ENCODE measurements at places on chromosomes 13 and 19.

GRCh38 chr13:75220861-75221260, 261.1 kb downstream of the TBC1D4 start:
- no peak for DNase-seq

DNA sequence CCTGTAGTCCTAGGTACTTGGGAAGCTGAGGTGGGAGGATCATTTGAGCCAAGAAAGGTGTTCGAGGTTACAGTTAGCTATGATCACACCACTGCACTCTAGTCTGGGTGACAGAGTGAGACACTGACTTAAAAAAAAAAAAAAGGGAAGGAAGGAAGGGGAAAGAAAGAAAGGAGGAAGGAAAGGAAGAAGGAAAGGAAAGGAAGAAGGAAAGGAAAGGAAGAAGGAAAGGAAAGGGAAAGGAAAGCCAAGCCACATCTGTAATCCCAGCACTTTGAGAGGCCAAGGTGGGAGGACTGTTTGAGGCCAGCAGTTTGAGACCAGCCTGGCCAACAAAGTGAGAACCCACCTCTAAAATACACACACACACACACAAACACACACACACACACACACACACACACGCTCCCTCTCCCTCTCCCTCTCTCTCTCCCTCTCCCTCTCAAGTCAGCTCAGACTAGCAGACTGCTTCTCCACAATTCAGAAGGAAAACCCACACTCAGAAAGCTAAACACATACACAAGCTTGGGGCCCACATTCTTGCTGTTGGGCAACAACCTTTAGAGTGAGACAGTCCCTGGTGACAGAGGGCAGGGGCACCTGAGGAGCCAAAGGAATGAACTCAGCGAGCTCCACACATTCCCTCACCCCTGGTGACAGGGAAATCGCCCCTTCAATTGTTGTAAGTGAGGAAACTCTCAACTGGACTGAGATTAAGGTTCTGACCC, 2.7 kb downstream of the ZNF709 start:
- no peak for DNase-seq

DNA sequence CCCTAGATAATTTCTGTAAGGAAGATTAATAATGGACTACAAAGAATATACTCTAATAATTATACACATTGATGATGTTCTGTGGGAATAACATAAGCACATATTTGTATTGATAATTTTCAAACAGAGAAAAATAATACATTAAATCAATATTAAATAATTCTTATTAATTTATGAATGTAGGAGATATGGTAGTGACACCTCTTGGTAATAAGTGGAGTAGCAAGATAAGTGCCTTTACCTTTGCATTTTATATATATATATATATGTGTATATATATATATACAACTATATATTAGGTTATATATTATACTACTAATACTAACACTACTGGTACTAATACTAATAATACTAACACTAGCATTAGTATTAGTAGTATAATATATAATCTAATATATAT, 905.8 kb downstream of the SLITRK1 start:
- DNase-seq = no peak

- no peak for DNase-seq
These were observed 1560.2 kb downstream of the UQCRFS1 start for GRCh38 chr19:27652796-27653195.

GRCh38 chr13:100815476-100816046, 141.0 kb upstream of the TMTC4 start:
- no peak for DNase-seq

GRCh38 chr13:113288880-113289279, 8.2 kb upstream of the LAMP1 start:
- no peak for DNase-seq

GRCh38 chr13:102900193-102900608, 54.4 kb downstream of the ERCC5 start:
- DNase-seq = no peak

DNA sequence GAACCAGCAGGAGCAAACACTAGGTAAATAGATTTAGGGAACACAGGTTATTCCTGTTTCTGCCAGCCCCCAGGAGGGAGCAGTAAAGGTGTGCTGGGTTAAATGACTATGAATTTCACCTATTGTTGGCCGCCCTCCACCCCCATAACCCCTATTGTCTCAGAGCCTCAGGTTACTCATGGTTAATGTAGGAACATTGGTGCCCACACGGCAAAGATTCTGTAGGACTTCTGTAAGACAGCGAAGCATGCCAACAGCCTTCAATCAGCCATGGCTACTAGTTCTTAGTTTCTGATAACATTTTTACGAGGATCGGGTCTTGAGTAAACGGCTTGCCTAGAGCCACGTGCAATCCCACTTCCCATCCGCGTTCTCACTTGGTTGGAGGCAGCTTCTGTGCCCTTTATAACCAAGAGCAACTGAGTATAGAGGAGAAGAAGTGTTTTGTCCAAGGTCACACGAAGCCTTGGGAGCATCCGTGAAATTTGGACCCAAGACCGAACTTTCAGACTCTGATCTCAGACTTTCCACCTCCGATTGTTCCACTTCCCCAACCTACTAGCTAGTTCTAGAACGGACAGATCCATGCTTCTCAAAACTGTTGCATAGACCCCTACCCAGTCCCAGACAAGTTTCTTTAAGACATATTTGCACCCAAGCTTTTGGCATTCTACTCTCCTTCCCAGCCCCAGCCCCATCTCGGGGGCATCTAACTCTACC, 5.1 kb upstream of the CACNG8 start:
- DNase-seq = no peak

GRCh38 chr19:54373781-54374631, 9.3 kb upstream of the LAIR1 start:
- no peak for DNase-seq

DNA sequence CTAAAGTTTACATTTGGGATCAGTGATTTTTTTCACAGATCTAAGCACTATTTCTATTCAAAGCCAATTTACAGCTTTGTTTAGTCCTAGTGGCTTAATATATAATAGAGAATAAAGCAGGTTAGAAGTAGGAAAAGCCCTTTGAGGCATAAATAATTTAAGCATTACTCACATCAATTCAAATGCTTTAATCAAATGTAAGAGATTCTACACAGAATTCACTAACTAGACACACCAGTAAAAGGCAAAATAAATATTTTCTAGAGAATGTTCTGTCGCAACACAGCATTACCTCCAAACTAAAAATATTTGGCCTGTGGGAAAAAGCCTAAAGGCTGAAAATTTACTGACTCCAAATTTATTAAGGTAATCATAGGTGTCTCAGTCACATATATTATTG, 31.3 kb downstream of the KCTD12 start:
- no peak for DNase-seq

GRCh38 chr13:109357751-109358471, 428.5 kb downstream of the IRS2 start:
- DNase-seq = no peak

DNA sequence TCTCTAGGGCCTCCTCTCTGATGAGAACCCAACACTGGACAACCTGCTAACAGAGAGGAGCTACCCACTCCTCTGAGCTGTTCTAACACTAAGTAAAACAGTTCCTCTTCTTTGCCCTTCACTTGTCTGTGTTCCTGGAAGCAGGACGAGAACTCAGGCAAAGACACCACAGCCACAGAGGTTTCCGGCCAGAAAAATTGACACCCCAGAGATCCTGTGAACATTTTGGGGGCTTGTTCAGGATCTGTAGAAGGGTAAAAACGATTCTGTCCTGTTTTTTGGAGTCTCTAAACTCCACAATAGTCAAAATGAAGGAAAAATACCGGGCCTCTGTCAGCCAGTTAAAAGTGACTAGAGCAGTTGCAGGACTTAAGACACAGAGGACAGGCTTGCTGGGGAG, 165.9 kb downstream of the B3GLCT start:
- DNase-seq = no peak

DNA sequence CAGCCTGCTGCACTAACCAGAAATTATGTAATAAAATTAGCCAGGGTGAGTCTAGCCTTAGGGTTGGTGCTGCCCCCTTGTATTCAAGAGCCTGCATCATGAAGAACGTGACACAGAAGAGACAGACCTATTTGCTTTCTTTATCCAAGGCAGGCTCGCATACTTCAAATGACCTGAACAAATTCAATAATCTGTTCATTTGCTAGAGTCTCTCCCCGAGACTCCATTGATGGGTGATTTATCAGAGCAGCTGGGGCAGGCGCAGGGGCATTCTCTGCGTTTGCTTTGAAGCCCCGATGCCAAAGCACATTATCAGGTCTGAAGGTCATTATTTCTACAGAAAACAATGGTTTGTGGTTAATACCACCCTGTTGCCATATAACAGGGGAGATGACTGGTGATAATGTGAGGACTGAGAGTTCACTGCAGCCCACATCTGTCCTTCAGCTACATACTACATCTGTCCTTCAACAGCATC, 520.3 kb downstream of the DIAPH3 start:
- no peak for DNase-seq

GRCh38 chr13:33147832-33148231, 131.6 kb downstream of the KL start:
- no peak for DNase-seq

- no peak for DNase-seq
These were observed 58.4 kb upstream of the FAM216B start for GRCh38 chr13:42722883-42723539.

GRCh38 chr13:44818428-44818827, 170.8 kb downstream of the NUFIP1 start:
- DNase-seq = no peak

GRCh38 chr13:108263621-108264355, 5.7 kb upstream of the TNFSF13B start:
- DNase-seq = no peak

DNA sequence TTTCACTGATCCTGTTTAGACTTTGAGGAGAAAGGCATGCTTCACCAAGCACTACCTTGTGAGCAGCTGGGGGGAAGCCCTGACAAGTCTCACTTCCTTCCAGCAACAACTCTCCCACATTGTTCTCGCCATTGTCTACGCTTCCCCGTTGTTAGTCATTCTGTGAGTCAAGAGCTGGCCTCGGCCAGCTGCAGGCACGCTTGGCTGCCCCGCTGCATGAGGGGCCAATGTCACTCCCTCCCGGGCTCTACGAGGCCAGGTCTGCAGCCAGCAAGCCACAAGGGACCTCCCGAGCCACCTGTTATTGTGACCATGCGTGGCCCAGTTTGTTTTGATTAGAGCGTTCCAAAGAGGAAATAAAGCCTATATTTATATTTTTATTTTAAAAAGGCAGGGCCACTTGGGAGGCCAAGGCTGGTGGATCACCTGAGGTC, 220.9 kb downstream of the FOXO1 start:
- no peak for DNase-seq

GRCh38 chr19:3188627-3189596, 3.2 kb downstream of the NCLN start:
- DNase-seq = no peak

- no peak for DNase-seq
These were observed 236.5 kb downstream of the FOXO1 start for GRCh38 chr13:40429706-40430545.

DNA sequence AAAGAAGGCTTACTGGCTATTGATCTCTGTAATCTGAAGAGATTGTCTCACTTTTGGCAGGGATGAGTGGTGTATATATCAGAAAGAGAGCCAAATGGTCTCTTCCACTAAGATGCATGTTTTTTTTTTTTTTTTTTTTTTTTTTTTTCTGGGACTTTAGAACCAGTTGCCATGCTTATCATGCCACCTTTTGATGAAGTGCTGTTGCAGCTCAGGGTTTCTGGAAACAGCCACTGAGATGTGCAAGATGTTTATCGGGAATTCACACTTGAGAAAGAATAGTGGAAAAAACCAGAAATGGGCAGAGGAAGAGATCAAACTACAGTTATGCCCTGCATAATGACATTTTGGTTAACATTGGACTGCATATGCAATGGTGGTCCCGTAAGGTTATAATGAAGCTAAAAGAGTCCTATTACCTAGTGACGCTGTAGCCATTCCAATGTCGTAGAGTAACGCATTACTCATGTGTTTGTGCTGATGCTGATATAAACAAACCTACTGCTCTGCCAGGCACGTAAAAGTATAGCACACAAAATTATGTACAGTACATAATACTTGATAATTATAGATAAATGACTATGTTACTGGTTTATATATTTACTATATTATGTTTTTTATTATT, 121.0 kb downstream of the KLF5 start:
- no peak for DNase-seq

DNA sequence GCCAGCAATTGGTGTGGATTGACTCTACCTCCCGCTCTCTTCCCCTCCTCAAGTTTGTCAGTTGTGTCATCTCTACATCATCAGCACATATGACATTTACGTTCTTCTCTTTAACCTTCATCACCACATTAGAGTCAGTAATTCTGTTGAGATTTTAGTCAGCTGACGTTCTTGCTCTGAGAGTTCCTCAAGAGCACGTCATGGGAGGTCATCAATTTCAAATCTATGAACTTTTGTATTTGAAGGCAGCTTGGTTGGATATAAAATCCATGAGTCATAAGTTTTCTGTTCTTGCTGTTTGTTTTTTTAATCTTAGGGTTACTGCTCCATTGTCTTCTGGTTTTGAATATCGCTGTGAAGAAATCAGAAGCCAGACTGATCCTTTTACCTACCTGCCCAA, 21.8 kb upstream of the ARGLU1 start:
- no peak for DNase-seq
